NCI-H748 treated with DMSO at 0.1 percent for 48 hours (cell line): ENCODE measurements at places on chromosomes 1 and 21.

GRCh38 chr1:57063406-57064125 lies 97.8 kb upstream of the C8B start:
- DNase-seq: no peak

GRCh38 chr1:72197786-72198185 lies 84.6 kb downstream of the NEGR1 start:
- DNase-seq: no peak

DNA sequence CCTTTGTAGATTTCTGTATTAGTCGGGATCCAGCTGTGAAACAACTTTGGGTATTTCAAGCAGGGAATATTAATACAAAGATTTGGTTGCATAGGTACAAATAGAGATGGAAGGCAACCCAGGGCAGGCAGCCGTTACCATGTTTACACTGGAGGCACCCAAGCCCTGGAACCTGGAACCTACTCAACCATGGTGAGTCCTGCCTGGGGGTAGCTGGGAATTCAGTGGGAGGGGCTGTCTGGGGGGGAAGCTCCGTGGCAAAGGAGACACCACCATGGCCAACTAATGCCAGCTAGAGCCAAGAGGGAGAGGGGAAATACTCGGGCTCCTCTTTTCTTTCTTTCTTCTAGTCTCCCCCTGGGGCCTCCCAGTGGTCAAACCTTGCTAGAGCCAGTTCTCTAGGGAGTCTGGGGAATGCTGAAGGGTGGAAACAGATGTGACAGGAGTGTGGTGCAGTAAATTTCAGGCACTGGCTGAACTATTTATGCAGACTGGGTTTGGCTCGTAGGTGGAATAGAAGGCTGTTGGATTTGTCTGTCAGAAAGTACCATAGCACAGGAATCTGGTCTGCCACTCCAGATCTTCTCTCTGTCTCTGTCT lies 91.9 kb upstream of the CACNA1E start:
- no peak for DNase-seq

DNA sequence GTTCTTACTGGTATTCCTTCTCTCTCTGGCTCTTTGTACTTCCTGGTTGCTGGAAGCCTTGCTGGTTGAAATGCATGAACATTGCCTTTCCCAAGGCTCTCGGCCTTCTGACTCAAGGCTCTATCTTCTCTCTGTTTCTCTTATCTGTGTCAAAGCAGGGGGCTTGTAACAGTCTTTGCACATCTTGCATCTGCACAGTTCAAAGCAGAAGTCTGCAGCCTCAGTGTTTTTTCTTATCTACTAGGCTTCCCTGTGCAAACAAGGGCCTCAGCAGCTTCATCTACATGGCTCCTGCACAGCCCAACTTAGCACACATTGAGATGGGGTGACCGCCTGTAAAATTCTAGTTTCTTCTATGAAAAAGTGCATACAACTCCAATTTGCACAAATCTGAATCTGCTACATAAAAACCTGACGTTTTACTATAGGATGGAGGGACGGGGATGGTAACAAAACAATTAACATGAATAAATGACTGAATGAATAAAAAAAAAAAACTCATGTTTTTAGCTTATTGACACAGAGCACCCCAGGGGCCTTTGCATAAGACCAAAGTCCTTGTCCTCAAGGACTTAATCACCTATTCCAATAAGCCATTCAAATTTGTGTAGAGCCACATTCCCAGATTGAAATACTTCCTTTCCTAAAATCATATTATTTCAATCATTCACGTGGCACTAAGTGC lies 458.3 kb downstream of the LMO4 start:
- no peak for DNase-seq

DNA sequence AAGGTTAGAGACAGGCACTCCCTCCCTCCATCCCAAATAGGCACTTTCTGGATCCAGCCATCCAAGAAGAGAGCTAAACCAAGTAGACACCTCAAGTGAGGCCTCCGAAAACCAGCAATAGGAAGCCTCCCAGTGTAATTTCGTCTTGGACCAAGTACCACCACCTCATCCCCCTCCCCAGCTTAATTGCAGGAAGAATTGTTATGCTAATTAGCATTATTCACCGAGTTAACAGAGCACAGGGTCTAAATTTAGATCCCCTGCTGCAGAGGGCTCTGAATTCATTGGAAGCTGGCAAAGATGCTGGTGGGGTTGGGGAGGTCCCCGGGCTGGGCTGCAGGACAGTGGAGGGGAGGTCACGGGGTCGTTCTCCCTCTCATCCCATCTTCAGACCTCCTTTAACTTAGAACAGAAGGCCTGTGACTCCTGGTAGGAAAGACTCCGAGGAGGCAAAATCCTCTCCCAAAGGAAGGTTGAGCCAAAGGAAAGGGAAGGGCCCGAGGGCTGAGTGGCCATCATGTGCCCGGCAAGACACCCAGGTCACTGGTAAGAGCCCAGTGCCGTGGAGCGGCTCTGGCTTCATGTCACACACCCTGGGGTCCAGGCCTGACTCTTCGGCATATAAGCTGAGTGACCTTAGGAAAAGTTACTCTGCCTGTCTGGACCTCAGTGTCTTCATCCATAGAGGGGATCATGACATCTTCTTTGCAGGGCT lies 209.2 kb upstream of the GRIK3 start:
- DNase-seq: no peak

DNA sequence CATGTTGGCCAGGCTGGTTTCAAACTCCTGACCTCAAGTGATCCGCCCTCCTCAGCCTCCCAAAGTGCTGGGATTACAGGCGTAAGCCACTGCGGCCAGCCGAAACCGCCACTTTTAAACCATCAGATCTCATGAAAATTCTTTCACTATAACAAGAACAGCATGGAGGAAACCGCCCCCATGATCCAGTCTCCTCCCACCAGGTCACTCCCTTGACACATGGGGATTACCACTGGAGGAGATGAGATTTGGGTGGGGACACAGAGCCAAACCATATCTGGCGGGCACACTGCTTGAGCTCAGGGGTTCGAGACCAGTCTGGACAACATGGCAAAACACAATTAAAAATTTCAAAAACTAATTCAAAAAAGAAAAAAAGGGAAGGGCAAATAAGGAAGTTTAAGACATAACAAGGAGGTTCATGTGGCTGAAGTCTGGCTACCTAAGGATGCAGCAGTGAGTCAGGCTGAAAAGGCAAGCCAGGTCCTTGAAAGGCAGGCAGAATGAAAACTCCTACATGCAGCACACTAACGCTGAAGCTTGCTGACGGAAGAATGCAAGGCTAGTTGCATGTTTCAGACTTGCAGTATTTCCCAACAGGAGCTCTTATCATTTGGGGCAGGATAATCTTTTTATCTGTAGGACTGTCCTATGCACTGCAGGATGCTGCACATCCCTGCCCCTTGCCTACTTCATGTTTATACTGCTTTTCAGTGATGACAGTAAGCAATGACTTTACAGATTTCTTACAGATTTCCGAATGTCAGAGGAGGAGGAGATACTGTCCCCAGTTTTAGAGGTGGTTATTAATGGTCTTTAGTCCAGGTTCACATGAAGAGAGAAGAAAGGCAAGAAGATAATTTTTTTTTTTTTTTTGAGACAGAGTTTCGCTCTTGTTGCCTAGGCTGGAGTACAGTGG lies 49.3 kb downstream of the FBXO42 start:
- no peak for DNase-seq

- DNase-seq: no peak
Observed at GRCh38 chr1:38005195-38006007, at the start of gene FHL3. TSS of gene FHL3 (minus strand) at chr1:38005514. CDS start at chr1:37999412, 6,102 bp downstream.

- no peak for DNase-seq
Observed at GRCh38 chr1:69081668-69082067, 486.1 kb upstream of the LRRC7 start.

GRCh38 chr1:216997069-216997468 lies 273.8 kb upstream of the ESRRG start:
- no peak for DNase-seq

DNA sequence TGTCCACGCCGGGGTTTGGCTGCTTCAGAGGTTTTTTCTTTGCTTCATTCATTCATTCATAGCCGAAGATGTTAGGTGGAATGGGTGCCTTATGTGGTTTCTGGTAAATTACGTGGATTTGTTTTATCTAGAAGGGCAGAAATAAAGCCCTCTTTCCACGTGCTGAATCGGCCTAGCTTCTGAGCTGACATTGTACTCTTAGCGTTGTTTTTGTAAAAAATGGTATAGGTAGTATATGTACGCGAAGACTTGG lies 1.5 kb downstream of the GALNT2 start:
- no peak for DNase-seq

DNA sequence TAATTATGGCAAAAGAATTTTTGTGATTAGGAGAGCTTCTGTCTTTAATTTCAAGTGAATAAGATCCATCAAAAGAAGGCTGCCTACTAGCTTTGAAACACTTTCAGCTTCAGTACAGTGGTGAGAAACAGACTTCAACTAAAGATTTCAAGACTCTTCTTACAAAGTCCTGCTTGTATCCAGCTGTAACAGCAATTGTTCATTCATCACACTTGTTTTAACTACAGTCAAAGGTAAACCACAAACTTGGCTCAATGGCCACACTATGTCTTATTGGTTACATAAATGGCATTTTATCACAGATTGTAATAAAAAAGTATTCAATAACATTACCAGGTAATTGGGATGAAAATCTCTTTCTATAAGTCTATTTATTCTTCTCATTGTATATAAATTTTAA lies 59.2 kb downstream of the WARS2 start:
- DNase-seq: no peak

DNA sequence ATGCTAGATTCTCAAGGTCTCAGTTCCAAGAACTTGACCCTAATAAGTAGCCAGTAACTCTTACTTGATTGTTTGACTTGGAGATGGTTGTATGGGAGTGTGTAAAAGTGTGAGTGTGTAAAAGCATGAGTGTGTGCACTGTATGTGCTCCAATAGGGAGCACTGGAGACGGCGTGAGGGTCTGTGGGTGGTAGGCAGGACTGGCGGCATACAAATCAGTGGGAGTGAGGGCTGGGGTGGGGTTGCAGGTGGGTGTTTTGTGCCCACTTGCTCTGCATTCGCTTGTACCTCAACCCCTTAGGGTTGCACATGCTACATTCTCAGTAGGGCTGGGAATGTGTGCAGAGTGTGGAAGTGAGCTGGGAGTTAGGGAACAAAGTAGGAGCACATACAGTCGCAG lies 79.5 kb upstream of the CD34 start:
- DNase-seq: no peak
